ENCODE measurements at places on chromosomes 3 and 15.

- DNase-seq = no peak
Observed at GRCh38 chr3:12926660-12927059, 85.3 kb upstream of the RPL32 start.

DNA sequence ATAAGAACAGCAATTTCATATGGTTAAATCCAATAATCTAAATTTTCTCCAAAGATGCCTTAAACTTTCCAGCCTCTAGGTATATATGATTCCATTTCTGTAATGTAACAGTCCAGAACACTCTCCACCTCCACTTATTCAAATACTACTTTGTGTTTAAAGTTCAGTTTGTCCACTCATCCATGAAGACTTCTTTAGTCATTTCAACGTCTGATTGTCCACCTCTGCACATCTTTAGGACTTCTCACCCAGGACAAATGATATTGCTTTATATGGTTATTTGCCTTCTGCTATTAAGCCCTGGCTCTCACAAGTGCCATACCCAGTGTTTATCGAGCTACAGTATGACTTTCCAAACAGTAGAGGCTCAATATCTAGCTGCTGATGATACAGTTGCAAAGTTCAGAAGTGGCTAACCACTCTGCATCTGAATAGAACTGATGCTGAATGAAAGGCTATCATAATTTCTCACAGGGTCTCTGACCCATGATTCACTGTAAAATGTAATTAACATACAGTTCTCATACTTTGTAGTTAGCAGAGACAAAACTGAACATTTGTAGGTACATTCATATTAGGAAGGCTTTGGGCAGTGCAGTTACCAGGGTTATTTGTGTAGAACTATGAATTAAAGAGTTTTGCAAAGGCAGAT lies 93.7 kb upstream of the MBNL1 start:
- DNase-seq = no peak

- DNase-seq = no peak
Observed at GRCh38 chr15:58555162-58556027, 123.6 kb downstream of the LIPC start.

DNA sequence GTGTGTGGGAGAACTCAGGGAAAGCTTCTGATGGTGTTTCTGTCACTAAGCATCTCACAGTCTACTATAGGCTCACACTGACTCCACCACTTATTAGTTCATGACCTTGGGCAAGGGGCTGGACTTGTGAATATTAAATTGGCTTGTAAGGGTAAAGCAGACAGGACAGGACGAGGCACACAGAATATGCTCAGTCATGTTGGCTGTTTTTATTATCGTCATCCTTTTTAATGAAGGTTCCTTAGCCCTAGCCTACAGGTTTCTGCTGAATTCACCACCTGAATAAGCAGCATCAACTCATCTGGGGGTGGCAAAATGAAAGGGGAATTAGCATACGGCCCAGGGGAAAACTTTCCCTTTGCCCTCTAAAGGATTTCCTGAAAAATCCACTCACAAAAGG lies 39.6 kb upstream of the LIPC start:
- no peak for DNase-seq

DNA sequence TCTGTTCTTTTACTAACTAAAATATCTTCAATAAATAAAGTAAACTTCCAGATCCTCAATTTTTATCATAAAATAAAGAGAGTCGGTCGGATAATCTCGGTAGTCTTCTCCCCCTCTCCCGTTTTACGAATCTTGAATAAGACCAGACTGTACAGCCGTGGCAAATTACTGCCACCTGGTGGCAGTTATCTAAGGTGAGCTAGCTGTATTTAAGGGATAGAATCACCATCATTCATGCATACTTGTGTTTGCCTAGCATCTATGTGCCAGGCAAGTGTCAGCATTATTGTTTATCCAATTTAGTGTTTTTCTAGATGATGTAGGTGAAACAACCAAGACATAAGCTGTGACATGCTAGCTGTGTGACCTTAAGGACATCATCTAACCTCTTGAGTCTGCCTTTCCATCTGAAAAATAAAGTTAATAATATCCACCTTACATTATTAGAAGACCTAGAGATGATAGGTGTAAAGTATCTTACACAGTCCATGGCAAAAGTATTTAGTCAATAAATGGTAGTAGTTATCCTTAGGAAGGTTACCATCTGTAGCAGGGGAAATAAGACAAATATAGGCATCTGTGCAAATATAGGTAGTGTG lies 21.3 kb downstream of the DUT start:
- peak; percentile 66 for DNase-seq

DNA sequence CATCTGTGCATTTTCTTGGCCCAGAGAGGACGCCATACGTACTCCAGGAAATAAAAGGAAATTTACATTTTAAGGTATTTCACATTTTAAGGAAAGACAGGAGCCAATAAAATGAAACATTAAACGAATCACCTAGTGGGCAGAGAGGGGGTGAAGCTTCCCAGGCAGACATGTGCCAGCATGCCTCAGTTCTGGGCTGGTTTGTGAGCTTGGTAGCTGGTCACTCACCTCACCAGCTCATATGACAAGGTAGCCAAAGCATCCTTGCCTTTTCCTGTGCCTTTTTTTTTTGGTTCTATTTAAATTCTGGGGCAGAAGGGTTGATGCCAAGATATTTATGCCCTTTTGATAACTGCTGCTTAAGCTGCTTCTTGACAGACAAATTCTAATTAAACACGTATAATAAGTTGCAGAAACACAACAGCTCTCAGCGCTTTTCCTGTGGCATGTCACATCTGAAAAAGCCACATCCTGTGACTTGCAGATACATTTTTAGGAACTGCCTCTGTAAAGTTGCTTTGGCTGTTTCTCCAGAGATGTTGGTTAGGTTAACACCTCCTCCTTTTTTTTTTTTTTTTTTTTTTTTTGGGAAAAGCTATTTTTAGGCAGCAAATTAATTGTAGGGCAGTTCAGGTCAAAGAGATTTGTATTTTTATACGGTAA lies 218.6 kb downstream of the PDCD6IP start:
- peak; percentile 41 for DNase-seq

DNA sequence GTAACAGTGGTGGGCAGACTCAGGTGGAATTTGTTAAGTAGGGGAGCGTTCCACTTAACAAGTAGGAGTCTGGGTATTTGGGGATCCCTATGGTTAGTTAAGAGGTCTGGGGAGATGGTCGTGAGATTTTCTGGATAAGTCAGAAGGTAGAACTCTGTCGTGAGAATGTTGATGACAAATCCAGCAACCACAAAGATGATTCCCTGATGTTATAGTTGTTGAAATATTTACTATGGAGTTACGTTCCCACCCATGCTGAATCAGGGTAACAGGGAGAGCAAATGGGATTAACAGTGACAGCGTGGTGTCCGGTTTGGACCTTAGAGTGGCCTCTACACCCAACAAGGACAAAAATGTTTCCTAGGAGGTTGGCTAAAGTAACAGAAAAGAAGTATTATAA lies 110.8 kb downstream of the MFSD1 start:
- no peak for DNase-seq

- DNase-seq = no peak
Observed at GRCh38 chr3:169390271-169390670, 273.2 kb downstream of the MECOM start.

- DNase-seq = no peak
Observed at GRCh38 chr15:83295417-83295816, 11.0 kb upstream of the BNC1 start.

DNA sequence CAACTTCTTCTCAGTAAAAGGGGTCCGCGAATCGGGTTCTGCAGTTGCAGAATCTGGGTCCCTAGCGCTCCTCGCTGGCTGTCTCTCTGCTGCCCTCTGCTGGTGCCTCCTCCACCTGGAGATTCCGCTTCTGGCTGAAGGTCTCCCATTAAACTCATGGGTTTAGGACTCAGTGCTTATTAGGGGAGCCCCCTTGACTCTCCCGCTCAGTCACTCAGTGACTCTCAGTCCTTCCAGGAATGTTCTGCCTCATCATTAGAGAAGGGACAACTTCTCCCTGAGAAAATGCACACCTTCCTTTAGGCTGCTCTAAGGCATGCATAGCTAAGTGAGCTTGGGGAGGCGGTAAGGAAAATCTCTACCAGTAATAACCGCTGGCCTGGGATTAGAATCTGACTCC lies 7.1 kb downstream of the CPN2 start:
- DNase-seq = peak; percentile 67

DNA sequence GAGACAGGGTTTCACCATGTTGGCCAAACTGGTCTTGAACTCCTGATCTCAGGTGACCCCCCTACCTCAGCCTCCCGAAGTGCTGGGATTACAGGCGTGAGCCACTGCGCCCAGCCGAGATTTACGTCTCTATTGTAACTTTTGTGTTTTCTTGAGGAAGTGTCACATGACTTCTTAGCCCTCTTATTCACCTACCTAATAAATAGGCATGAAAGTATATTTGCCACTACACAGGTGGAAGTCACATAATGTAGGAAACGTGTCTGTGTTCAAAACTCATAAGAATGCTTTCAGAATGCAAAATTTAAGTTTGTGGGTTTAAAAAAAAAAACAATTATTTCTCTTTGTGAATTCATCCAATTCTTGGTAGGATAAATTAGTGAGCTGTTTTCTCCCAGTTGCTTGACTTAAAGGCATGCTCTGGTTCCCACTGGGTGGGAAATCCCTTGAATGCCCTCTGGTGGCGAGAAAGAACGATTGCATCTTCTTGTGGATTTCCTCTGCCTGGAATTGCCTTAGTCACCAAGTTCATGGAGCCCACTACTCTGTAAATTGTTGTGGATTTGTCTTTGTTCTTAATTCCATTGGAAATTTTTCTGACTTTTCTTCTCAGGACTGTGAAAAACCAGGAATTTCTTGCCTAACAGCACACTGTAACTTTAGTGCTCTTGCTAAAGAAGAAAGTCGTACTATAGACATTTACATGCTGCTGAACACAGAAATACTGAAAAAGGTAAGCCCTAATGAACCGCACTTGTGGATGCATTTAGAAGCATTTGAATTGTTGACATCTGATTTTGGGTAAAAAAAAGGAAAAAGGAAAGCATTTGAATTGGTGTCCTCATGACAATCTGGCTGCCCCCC lies 82.2 kb upstream of the CTDSPL start:
- peak; percentile 30 for DNase-seq

DNA sequence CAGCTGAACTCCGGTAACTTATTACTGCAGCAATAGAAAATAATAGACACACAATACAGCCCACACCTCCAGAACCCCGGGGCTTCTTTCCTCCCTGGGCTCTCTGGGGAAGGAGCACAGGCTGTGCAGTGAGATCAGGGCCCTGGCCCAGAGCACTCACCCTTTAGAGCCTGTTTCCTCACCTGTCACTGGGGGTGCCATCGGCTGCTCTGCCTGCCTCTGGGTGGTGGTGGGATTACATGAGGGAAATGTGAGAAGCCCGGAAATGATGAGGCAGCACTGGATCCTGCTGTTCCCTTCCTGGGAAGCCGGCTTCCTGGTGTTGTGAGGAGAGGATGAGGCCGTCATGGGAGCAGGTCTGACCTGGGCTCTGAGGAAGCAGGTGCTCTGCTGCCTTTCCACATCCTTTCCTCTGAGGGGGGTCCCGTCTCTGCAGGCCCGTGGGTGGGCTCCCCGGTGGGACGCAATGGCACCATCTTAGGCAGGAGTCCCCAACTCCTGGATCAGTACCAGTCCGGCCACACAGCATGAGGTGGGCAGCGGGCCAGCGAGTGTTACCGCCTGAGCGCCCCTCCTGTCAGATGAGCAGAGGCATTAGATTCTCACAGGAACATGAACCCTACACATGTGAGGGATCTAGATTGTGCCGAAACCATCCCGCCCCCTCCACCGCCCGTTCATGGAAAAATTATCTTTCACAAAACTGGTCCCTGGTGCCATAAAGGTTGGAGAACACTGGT lies 220.9 kb upstream of the CTDSPL start:
- no peak for DNase-seq

GRCh38 chr3:181921220-181921619 lies 209.5 kb downstream of the SOX2 start:
- DNase-seq = no peak

DNA sequence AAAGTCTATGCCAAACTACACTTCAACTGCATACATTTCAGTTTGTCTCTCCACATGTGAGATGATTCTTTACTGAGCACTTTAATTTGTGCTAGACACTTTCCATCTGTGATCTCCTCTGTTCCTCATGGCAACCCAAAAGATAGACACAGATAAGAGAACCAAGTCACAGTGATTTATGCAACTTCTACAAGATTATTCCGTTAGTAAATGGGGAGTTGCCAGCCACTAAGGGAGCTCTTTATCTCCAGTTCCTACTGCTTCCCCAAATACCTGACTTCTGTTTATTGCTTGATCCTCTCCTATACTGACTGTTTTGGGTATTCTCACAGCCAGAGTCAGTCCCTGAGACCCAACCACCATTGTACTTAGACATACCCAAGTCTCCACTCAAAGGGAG lies 24.1 kb upstream of the AKAP13 start:
- DNase-seq = no peak

- no peak for DNase-seq
Observed at GRCh38 chr3:69738315-69738714, 949 bp upstream of the MITF start.

- DNase-seq = no peak
Observed at GRCh38 chr3:113266738-113267137, 55.4 kb downstream of the BOC start.

- no peak for DNase-seq
Observed at GRCh38 chr3:153767601-153768560, 353.3 kb upstream of the ARHGEF26 start.

GRCh38 chr3:196632046-196632751 lies 7.3 kb upstream of the NRROS start:
- peak; percentile 92 for DNase-seq

- no peak for DNase-seq
Observed at GRCh38 chr3:127758013-127758412, 64.3 kb downstream of the MGLL start.

- no peak for DNase-seq
Observed at GRCh38 chr3:46857485-46858341, 5.5 kb downstream of the MYL3 start.

DNA sequence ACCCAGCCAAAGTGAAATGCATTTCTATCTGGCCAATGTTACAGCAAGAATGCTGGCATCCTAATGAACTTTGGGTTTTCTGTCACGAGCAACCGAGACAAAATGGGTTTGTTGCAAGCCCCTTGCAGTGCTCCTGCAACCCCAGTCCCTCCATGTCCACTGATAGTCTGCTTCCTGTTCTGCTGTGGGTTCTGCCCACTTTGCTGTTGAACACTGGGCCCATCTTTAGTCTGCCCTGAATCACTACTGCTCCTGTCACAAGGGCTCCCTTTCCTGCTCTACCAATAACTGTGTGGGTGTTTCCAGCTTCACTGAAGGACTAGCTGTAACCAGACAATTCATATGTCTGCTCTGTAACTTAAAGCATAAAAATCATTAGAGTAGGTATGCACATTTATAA lies 12.7 kb upstream of the OXSR1 start:
- DNase-seq = no peak

GRCh38 chr3:172700256-172700655 lies 10.6 kb downstream of the NCEH1 start:
- no peak for DNase-seq

DNA sequence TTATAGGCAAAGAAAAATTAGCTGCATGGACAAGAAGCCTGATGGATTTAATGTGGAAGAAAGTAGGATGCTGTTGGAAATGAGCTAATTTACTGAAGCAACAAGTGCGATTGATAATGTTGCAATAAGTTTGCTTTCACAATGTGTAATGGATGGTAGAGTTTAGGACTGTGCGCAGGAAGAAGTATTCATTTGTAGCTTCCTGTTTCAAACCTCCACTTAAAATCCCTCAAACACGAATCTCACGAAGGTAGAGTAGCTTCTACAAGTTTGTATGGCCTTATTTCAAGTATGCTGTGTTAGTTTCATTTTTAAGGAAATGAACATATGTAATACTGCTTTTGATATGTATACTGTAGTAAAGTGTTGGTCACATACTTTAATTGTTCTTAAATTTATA lies 42.3 kb downstream of the KCNH8 start:
- DNase-seq = no peak

GRCh38 chr15:44490622-44491021 lies 46.3 kb upstream of the EIF3J start:
- DNase-seq = no peak

GRCh38 chr3:132461544-132461943 lies 44.2 kb downstream of the DNAJC13 start:
- DNase-seq = no peak

Measured in CD4-positive, alpha-beta T cell treated with Interleukin-10 for 1 hour (primary cell).